ENCODE measurements at places on chromosomes 1 and 21. TPM values are rescaled to one million over a fixed set of nuclear protein-coding genes. Genes with fewer than 3 reads are reported as not detected.

DDR2 gene
- 26.5 TPM for total RNA-seq

ADGRB2 gene
- 1.6 TPM for total RNA-seq

SFN gene
- total RNA-seq = 253 TPM

PTBP2 gene
- total RNA-seq = 9.1 TPM

RGS16 gene
- 0.77 TPM for total RNA-seq

RSPH1 gene
- total RNA-seq = 7.5 TPM

CD34 gene
- 8.4 TPM for total RNA-seq

IPO9 gene
- 52.0 TPM for total RNA-seq

HTR1D gene
- 0.42 TPM for total RNA-seq

HTR6 gene
- not detected for total RNA-seq

KIF17 gene
- 0.27 TPM for total RNA-seq

MNDA gene
- total RNA-seq = 0.37 TPM

PDE4B gene
- 2.0 TPM for total RNA-seq

OR2M5 gene
- total RNA-seq = not detected

EFNA1 gene
- 125 TPM for total RNA-seq

C1orf35 gene
- 26.4 TPM for total RNA-seq

GPR52 gene
- total RNA-seq = 0.82 TPM

CD52 gene
- total RNA-seq = 9.4 TPM

- no peak for DNase-seq
These were observed 67.0 kb downstream of the IVNS1ABP start for GRCh38 chr1:185250063-185250462.

DNA sequence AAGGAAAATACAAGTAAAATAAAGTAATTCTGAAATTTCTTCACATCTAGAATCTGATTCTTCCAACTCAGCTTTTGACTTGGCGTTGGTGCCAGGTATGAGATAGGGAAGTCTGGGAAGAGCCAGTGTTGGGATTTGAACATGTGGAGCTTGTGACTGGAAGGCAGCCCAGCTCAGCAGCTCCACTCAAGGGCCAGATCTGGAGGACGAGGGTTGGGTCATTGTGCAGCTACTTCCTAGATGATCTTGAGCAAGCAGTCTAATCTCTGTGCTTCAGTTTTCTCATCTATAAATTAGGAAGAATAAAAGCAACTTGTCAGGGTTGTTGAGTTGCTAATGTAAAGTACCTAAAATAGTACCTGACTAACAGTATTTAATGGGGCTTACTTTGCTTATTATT, 5.0 kb downstream of the ADARB1 start:
- DNase-seq = no peak

DNA sequence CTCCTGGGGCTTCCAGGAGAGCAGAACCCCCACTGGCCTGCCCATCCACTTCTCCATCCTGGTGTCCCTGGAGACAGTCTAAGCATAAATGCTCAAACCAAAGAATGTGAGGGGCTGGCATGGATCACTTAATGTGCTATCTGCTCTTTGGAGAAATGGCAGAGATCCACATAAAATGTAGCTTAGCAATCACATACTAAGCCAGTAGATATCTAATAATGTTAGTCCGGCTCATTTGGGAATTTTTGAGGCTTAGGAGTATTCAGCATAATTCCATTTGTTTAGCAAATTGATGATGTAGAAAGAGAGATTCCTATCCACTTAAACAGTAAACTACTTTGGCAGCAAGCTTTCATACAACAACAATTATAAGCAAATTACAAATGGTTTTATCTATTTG, 90.7 kb downstream of the TENT5C start:
- DNase-seq = no peak

DNA sequence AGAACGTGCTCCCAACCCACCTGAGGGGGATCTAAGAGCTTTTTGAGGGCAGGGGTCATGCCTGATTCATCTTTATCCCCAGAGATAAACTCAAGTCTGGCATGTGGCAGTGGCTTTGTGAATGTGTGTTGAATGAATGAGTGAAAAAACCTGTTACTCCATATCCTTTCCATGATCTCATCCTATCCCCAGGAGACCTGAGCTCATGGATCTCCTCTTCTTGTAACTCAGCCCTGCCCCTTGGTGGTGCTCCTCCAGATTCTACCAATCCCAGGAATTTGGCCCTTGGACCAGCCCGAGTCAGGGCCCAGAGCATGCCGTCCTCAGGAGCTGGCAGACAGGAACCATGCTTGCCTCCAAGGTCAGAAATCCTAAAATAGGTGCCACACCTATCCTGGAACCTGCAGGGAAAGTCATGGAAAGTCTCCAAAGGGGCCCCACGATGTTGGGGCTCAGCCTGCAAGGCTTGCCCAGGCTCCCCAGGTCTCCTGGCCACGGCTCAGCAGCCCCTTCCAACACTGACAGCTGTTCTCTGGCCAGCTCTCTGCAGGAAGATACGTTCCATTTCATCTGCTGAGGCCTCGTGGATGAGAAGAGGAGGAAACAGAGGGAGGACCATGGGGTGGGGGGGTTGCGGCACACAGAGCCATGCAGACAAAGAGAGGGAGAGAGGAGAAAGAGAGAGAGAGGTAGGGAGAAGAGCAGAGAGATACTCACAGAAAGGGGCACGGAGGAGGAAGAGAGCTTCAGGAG, 214.6 kb downstream of the TRABD2B start:
- no peak for DNase-seq

GRCh38 chr1:235854347-235854746, 12.4 kb downstream of the LYST start:
- DNase-seq = no peak

DNA sequence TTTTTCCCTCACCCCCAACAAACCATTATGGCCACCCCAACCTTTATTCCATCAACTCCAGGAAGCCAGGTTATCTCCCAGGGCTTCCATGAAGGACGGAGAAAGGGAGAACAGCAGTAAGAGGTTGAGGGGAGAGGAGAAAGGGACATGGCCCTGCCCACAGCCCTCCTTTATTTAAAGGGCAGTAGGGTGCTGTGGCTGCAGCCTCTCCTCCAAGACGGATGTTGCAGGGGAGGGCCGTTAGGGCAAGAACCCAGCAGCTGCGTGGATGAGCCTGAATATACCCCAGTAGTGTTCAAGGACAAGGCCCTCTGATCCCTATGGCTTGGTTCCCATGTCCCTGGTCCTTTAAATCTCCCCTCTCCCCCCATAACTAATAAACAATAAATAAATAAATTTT, 5.9 kb downstream of the RXFP4 start:
- no peak for DNase-seq

DNA sequence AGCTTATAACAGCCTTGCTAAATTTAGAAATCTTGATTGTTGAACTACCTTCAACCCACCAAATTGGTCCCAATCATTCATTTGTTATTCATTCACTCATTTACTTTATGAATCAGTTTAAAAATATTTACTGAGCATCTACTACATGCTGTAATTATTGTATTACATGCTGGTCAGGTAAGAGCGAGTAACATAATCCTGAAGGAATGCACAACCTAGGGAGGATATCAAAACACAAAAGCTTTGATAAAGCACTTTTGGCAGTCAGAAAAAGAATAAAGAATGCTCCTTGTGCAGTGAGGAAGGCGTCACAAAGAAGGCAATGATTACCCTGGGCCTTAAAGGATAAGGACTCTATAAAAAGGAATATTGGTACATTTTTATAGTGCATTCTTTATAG, 518.9 kb upstream of the NR5A2 start:
- no peak for DNase-seq

DNA sequence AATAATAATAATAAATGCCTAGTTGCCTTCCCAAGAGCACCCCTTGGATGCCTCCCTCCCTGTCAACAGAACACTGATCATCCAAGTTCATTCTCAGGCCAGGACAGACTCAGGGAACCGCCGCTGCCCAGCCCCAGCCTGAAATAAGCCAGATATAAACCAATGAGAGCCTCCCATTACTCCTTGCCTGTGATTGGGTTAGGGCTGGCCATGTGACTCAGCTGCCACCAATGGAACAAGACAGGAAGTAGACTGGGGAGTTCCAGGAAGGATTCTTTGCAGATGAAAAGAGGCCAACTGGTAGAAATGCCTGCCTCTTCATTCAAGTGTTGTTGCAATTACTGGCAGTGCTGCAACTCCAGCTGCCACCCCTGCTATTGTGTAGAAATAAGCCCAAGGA, 146.4 kb upstream of the TIAM1 start:
- DNase-seq = no peak

DNA sequence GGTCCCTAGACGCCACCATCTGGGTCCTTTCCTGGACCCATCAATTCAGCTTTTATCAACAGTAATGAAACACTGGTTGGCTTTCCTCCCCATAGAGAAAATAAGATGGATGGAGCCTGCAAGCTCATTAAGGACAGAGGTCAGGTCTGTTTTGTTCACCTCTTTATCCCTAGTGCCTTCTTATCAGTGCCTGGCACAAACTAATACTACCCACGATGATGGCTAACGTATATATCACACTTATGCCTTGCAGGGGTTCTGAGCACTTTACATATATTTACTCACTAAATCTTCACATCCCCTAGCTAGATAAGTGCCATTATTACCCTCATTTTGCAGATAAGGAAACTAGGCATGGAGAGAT, 5.1 kb upstream of the UBXN10 start:
- DNase-seq = no peak

GRCh38 chr1:208737922-208738321, 493.7 kb upstream of the PLXNA2 start:
- no peak for DNase-seq

- DNase-seq = no peak
These were observed 47.2 kb downstream of the TRIT1 start for GRCh38 chr1:39835935-39836594.

GRCh38 chr1:109948285-109948630, 36.3 kb upstream of the AHCYL1 start:
- no peak for DNase-seq

DNA sequence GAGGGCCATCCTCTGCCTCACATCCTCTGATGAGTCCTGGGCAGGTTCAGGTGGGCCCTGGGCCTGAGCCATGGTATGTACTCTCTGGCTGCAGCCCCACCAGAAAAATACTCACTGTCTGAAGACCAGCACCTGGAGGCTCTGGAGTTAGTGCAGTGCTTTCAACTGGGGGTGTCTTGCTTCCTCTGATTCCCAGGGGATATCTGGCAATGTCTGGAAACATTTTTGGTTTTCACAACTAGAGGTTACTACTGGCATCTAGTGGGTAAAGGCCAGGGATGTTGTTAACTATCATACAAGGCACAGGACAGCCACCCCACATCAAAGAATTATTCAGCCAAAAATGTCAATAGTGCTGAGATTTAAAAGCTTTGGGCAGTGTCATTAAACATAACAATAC, 152.7 kb downstream of the HIVEP3 start:
- no peak for DNase-seq

DNA sequence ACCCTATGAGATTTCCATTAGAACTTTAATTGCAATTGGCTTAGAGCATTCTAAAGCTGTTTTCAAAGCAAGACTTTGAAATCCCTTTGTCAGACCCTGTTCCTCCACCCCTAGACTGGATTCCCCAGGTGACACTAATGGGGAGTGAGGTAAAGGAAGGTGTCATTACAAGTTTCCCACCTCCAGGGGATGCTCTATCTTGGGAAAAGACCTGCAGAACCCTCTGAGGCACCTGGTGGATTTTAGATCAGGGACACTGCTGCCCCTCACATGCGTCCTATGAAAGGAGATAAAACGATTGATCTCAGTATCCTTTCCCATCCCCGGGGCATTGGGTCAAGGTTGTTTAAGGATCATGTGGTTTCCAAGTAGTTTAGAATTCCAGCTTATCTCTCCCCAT, 80.3 kb upstream of the RGS4 start:
- DNase-seq = no peak

- DNase-seq = no peak
These were observed 29.9 kb upstream of the SLC44A3 start for GRCh38 chr1:94790246-94790645.

- no peak for DNase-seq
These were observed 115.0 kb downstream of the EPHB2 start for GRCh38 chr1:22825486-22826189.

DNA sequence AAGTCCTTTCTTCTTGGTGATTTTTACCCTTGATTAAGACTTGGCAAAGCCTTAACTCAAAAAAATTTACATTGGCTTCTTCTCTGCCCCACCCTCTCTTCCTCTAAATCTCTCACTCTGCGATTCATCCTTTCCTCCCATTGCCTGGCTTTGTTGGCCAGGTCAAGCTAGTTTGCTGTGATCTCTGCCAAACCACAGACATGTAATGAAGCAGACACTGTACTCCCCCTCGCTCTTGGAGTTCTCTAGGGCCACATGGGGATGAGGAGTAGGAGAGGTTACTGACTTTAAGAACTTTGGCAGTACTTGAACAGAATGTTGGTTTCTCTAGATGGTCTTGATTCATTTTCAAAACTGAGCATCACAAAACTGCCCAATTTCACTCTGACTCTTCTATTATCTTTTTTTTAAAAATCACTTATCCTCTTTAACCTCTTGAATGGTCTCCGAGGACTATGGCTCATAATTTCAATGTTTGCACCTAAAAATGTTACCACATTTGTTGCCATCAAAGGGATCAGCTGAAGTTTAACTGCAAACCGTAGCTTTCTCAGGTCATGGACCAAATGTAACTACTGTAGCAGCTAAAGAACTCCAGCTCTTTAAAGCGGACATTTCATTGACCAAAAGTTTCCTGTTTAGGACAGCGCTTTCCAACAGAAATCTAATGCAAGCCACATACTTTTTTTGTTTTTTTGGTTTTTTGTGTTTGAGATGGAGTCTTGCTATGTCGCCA, 62.7 kb upstream of the IPO9 start:
- DNase-seq = no peak

DNA sequence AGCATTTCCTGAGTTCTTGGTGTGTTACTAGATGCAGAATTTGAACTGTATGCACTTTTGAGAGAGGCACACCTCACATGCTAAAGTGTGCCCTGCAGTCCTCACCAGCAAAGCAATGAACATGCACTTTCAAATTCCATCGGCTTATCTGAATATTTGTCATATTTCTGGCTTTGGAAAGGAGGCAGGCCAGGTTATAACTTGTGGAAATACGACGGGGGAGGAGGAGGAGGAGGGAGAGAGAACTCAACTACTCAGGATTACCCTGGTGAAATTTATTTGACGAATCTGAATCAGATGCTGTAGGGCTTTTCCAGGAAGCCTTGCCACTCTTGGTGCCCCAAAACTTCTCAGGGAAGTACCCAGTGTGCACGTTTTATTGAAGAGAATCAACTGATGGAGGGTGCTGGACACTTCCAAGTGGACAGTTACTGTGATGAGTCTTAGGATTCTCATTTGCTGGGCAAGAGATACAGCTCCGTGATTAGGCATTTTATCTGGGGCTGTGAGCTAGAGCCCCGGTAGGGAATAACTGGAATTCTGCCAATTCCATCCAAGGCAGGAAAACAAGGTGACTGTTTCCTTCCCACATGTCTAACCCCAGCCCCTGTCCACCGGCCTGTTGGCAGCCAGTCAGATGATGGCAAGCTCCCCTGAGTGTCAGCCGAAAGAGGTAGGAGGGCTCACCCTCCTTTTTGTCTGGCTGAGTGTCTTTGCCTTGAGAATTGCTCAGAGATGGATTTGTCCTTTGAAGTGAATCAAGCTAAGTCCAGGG, 3.8 kb downstream of the PDPN start:
- DNase-seq = no peak

GRCh38 chr1:24203404-24203803, 16.3 kb upstream of the IFNLR1 start:
- DNase-seq = no peak

GRCh38 chr1:109786112-109786480, 22.4 kb upstream of the EPS8L3 start:
- DNase-seq = no peak

- no peak for DNase-seq
These were observed 36.2 kb upstream of the EDEM3 start for GRCh38 chr1:184790642-184791549.
